ENCODE measurements at places on chromosomes 16 and 17. TPM values are rescaled to one million over a fixed set of nuclear protein-coding genes. Genes with fewer than 3 reads are reported as not detected.

DNA sequence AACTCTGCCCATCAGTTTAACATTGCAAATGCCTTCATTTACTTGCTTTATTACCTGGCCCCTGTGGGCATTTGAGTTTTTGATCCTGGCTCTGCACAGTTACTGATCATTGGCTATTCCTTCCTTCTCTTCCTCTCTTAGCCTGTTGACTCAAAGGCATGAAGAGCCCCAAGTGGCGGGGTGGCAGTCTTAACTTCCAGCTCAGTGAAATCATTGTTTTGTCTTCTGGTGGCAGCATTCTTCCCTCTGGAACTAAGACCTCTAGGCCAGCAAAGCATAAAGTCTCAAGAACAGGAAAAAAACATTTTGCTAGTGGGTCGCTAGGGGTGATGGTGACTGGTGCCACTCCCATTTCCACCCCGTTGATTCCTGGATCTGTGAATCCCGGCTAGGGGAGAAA, 52.3 kb upstream of the MRTFB start:
- no peak for DNase-seq

DNA sequence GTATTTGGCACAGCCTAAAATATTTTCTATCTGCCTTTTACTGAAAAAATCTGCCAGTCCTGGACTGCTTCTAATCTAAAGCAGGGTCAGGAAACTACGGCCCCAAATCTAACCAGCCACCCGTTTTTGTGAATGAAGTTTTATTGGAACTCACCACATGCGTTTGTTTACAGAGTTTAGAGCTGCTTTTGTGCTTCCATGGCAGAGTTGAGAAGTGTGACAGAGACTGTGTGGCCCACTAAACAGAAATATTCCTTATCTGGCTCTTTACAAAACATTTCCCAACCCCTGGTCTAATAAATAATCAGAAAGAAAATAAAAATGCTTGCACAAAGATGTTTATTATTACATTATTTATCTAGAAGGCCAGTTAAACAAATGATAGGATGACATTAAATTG, 110.2 kb downstream of the COPRS start:
- DNase-seq = no peak

The C16orf54 gene
- polyA plus RNA-seq = 0.17 TPM

DNA sequence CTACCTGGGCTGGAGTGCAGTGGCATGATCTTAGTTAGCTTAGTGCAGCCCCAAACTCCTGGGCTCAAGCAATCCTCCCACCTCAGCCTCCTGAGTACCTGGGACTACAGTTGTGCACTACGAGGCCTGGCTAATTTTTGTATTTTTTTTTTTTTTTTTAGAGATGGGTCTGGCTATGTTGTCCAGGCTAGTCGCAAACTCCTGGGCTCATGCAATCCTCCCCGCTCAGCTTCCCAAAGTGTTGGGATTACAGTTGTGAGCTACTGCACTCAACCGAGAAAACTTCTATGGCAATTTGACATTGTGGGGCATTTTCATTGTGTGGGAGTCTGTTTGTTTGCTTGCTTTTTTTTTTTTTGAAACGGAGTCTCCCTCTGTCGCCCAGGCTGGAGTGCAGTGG, 30.0 kb downstream of the CRISPLD2 start:
- no peak for DNase-seq

DNA sequence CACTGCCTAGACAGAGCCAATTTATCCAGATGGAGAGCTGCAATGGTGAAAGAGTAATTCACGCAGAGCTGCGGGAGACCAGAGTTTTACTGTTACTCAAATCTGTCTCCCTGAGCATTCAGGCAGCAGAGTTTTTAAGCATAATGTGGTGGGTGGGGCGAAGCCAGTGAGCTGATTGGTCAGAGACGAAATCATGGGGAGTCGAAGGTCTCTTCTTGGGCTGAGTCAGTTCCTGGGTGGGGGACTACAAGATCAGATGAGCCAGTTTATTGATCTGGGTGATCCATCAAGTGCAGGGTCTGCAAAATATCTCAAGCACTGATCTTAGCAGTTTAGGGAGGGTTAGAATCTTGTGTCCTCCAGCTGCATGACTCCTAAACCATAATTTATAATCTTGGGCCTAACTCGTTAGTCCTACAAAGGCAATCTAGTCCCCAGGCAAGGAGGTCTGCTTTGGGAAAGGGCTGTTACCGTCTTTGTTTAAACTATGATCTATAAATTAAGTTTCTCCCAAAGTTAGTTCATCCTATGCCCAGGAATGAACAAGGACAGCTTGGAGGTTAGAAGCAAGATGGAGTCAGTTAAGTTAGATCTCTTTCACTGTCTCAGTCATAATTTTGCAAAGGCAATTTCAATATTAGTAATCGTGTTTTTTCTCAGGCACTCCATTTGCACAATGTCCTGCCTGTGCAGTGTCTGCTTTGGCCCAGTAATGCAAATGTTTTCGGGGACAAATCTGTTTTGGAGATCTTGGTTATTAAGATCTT, 27.0 kb downstream of the PIGL start:
- DNase-seq = no peak

- no peak for DNase-seq
These were observed 368.3 kb downstream of the SEC14L1 start for GRCh38 chr17:77509089-77509488.

DNA sequence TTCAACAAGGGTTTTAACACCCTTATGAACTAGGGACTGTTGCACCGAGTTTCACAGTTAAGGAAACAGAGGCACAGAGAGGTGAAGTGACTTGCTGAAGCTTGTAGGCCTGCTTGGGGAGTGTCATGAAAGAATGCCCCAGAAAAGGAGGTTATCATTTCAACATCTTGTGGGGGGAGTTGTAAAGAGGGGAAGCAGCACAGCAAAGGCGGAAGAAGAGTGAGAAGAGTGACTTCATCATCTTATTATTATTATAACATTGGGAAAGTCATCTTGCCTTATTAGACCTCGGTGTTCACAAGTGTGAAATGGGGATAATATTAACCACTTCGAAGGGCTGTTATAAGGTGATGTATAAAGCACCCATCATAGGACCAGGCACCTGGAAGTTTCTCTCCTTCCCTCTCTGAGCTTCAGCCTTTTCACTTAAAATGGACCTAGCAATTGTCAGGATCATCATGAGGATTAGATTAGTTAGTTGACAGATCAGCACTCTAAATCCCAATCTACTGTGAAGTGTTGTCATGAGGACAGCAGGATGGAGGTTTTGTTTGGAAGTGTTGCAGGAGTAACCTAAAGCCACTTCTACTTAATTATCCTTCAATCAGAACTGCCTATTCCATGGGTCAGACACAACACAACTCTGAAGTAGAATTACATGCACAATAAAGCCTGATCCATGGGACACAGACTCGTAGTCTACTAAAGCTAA, 2.3 kb downstream of the CCL4 start:
- no peak for DNase-seq

The EVPL gene
- polyA plus RNA-seq = 14.4 TPM

The GPR179 gene
- 0.07 TPM for polyA plus RNA-seq

DNA sequence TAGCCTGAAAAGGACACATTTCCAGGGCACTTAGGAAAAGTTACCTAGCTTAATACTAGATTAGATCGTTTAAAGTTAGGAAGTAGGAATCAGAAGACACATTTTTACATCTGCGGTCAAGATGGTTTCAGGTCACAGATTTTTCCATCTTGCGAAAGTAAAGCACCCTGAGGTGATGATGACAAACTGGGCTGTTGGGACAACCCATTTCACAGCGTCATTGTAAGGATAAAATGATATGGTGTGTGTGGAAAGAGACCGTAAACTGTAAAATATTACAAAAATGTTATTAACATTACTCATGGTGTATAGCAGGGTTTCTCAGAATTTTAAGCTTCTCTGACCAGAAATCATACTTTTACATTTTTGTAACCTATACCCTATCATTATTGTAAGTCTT, 10.1 kb upstream of the MAP2K6 start:
- no peak for DNase-seq

DNA sequence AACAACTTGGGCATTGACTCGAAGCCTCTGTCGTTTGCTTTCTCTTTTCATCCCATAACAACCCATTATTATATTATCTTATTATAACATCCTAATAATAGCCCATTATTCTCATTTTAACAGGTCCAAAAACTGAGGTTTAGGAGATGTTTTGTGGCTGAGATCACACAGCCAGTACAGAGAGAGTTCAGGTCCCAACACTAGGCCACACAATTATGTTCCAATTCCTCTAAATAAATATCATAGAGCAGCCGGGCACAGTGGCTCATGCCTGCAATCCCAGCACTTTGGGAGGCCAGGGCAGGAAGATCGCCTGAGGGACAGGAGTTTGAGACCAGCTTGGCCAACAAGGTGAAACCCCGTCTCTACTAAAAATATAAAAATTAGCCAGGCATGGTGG, 40.3 kb upstream of the KIFC3 start:
- no peak for DNase-seq

DNA sequence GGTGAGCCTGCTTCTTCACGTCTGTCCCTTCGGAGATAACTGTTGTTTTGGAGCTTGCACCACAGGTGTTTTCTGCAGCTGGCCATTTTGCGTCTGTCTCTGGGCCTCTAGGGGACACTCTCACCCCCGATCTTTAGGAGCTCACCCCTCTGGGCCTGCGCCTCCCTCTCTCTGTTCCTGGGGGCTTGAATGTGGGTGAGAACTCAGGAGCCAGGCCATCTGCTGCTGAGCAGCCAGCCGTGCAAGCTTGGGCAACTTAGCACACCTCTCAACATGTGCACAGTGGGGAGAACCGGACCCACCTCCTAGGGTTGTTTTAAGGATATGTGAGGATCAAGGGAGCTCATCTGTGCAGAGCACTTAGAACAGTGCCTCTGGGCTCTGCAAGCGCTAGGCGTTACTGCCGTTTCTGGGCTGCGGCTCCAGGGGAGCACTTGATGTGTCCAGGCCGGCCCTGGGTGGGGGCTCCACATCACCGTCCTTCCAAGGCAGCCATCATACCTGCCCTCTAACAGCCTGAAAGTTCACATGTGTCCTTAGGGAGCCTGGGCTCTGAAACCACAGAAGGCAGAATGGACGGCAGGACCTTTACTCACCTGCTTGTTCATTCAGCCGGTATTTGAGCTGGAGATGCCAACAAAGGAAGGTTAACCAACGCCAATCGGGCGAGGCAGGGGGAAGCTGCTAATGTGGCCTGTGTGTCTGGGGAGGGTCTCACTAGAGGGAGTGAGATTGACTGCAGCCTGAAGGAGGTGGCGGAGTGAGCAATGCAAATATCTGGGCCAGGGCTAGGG, 66.3 kb downstream of the MRC2 start:
- DNase-seq = no peak

- no peak for DNase-seq
These were observed 6.0 kb upstream of the NDRG4 start for GRCh38 chr16:58493756-58494431.

DNA sequence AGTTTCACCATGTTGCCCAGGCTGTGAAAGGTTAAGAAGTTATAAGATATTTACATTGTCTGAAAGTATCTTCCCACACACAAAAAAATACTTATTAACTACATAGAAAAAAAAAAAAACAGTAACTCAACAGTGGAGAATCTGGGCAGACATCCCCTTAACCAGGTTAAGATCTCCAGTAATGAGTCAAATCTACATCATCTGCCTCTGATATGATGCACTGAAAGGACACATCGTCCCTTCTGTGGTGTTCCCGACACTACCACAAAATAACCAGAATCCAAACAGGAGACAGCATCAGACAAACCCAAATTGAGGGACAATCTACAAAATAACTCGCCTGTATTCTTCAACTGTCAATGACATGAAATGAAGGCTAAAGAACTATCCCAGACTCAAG, 40.0 kb downstream of the CMTM4 start:
- DNase-seq = no peak

DNA sequence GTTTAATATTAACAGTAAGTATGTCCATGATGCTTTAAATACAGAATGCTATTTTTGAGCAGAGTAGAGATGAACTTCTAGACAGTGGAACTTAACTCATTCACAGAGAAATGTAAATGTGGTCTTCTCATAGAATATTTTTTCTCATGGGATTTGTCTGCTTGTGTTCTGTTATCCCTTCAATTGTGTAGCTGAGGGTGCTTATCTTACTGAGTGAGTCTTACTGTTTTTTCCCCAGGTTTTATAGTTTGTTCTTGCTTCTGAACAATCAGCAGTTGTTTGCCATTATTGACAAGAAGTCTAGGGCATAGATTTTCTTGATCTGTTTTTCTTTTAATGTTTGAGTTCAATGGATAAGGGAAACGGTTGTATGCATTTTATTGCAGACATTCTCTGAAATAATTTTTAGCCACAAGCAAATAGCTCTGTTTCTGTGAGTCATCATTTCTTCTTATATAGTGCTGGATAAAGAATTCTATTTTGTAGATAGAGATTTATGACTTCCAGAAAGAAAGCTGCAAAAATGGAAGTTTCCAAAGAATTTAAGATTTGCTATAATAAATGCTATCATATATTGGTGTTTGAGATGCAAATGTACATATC, 60.5 kb downstream of the NF1 start:
- DNase-seq = no peak

The TBC1D26 gene
- 0.64 TPM for polyA plus RNA-seq

DNA sequence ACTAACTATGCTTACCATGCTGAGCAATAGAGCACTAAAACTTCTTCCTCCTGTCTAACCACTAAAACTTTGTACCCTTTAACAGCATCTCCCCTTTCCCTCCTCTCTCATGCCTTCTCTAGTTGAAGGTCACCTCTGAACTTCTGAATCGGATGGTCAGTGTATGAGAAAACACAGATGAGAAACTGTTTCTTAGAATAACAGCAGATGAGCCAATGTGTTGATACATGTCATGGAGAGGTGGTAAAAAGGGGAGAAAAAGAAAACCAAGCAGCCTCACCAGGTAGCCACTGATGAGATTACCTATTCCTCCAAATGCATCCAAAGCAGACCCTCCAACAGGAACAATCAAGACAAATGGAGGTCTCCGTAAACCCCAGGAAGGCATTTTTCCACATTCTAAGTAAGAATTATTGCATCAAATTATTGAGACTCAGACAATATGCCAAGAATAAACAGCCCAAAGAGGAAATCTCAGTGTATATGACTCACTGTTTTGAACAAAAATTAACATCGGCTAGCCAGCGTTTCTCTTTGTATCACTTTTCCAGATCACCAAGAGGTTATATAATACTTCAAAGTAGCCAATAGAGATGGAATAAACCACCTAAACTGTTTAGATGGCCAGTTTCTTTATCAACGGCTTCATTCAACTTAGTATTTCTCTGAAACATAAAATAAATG, 793.3 kb upstream of the SOX9 start:
- no peak for DNase-seq

The TEKT3 gene
- 1.4 TPM for polyA plus RNA-seq
